CD4-positive, alpha-beta T cell treated with Interleukin-17A for 1 hour (primary cell): ENCODE measurements at places on chromosomes 7 and 10.

GRCh38 chr7:89926194-89926593 is 228.1 kb upstream of the STEAP1 start:
- no peak for DNase-seq

- no peak for DNase-seq
Observed at GRCh38 chr7:107024906-107025305, 19.6 kb upstream of the PRKAR2B start.

GRCh38 chr10:77919713-77920108 is 6.8 kb downstream of the DLG5 start:
- no peak for DNase-seq

DNA sequence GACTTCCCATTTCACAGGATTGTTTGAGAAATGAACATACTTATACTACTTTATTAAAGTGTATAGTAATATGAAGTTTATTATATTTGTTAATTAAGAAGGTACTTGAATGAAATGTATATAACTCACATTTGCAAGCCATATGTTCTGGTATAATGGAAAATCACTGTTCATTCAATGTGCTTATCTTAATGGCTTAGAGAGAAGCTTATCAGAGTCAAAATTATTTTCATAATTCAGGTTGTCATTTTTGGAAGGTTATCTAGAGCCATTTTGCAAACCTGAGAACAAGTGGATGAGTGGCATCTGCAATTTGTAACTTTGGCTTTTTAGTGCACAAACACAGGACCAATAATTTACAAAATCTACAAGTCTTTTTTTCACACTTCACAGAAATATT is 621.0 kb downstream of the ARL4A start:
- DNase-seq: no peak

DNA sequence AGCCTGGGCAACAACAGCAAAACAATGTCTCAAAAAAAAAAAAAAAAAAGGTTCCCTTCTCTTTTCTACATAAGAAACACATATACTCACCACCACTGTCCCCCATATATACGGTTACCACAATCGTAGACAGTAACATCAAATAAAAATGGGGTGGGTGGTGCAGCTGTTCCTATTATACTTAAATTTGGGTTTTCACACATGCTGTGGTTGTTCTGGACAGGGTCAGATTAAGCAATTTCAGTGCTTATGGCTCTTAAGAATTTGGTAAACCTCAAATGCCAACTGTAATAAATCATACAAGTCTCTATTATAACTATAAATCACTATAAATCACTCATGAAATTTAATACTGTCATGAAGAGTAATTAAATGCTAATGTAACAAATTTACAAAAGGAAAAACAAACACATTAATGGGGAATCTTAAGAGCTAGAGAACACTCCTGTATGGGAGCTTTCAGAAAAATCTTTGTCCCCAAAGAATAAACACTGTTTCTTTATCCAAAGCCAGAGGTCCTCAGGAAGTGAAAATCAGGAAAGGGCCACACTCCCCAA is 143.6 kb downstream of the GLI3 start:
- DNase-seq: no peak

DNA sequence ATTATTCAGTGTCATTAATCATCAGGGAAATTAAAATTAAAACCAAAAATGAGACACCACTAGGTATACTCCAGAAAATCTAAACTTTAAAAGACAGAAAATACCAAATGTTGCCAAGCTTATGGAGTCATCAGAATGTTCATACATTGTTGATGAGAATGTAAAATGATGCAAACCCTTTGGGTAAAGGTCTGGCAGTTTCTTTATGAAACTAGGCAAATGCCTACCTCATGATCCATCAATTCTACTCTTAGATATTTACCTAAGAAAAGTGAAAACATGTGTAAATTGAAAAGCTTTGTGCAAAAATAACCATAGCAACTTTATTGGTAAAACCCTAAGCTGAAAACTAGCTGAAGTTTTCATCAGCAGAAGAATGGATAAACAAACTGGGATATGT is 329.5 kb upstream of the MEOX2 start:
- no peak for DNase-seq

- no peak for DNase-seq
Observed at GRCh38 chr10:77533887-77534278, 103.7 kb downstream of the KCNMA1 start.

DNA sequence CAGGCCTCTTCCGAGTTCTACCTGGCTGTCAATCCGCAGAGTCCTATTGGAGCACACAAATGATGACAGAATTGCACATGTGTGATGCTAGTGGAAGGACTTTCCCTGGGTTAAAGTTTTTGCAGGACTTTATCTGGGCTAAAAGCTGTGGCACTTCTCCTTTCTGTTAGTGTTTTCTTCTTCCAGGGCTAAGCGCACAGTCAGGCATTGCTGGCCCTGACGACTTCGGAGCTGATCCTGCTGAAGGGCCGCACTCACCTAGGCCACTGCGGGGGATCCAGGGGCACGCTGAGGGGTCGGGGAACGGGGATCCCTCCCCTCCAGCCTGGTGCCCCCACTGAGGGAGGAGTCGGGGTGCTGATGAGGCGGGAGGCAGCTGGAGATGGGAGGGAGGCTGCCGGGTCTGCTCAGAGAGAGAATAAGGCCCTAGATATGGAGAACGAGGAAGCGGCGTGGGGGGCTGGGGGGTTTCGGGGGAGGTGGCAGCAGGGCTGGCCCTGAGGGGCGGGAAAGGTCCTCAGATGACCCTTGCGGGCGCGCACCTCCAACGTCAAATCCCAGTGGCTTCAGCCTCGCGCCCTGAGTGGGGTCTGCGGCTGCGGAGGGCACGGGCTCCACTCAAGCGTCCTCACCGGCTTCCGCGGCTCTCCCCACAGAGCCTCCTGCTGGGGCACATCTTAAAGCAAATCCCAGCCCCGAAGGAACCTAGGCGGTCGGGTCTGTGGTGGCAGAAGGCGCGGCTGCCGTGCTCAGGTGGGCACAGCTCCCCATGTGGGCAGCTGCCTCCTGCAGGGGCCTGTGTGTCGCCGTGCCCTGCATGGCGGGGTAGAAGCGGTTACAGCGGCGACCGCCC is 30.9 kb downstream of the AGR3 start:
- DNase-seq: no peak
